ENCODE measurements at places on chromosomes 7 and 10. TPM values are rescaled to one million over a fixed set of nuclear protein-coding genes. Genes with fewer than 3 reads are reported as not detected.

Gene OR2A14
- total RNA-seq = not detected

Gene AKR1C8
- 1.3 TPM for total RNA-seq

Gene FKBP6
- not detected for total RNA-seq

Gene ZNF248
- 6.8 TPM for total RNA-seq

Gene ENTPD1
- 25.4 TPM for total RNA-seq

DNA sequence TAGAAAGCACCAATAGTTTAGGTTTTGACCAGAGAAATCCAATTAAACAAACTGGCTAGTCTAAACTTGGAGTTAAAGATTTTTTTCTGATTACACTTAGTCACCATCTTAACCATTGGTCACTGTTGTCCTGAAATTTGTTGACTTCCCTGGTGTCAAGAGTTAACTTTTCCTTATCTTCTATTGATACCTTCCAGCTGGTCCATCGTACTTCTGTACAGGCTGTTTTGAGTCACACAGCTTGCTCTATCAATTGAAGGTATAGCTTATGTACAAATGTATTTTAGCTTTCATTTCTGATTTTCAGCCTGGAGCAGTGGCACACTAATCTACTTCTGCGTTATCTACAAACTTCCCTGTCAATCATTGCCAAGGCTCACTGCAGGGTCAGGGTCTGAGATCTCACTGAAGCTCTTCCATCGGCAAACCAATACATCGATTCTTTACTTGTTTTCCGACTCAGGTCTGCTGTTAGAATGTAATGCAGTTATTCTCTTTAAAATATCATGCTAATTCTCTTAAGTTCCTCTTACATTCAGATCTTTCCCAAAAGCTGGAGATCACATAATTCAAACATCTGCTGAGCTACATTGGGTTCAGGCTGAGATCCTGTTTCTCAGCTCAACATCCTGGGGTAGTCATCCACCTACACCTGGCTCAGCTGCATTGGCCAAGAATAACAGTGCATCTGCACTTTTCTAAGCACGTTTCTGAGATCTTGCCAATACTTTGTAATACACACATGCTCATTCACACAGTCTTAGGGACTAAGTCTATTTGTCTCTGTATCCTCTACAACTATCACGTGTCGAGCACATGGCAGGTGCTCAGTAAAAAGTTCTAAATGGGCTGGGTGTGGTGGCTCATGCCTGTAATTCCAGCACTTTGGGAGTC lies 11.3 kb downstream of the MRPS33 start:
- no peak for DNase-seq

DNA sequence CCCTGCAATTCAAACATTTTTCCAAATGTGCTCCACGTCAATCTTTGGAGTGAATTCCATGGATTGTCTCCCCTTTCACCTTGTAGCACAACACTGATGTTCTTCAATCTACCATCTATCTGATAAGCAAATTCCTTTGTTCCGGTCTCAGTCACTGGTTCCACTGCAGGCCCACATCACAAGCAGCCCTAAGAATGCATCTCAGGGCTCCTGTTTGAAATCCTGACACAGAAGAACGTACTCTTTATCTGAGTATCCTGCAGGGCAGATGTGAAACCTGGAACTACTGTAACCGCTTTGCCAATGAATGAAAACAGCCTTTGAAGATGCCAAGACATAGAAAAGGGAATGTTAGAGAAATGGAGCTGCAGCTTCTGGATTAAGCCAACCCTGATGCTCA lies 62.9 kb upstream of the FAM133B start:
- no peak for DNase-seq

DNA sequence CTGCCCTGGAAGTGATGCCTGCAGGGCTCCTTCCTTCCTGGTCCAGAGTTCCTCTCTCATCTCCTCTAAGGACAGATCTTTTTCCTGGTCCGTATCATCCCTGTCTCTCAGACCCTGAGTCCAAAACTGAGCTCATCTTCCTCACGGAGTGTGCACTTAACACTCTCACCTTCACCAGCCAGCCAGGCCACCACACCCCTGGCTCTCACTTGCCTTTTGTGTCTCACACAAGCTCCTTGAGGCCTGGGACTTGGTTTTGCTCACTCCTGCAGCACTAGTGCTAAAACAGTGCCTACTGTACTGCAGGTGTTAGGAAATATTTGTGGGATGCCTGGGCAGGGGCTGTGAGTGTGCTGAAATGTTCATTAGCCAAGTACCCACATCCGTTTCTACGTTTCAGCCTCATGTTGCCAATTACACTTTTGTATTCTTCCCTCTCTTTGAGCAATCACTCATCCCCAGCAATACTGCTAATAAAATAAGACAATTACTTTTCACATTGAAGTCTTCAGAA lies 21.4 kb upstream of the PARP12 start:
- DNase-seq = no peak

GRCh38 chr7:82697897-82698296 lies 254.3 kb upstream of the CACNA2D1 start:
- no peak for DNase-seq

DNA sequence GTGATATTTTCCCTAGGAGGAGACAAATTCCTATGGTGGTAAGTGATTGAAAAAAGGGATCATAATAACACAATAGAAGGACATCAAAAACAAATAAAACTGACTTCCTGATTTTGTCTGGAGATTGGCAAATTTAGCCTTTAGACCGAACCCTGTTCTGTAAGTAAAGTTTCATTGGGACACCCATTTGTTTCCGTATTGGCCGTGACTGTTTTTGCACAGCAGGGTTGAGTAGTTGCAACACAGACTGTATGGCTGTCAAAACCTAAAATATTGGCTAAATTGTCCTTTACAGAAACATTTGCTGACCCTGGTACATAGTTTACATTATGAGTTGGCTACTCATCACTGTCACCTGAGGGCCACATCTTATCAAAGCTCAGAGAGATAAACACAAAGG lies 168.6 kb downstream of the PRKCQ start:
- no peak for DNase-seq

- DNase-seq = no peak
These were observed 157.5 kb upstream of the PLXDC2 start for GRCh38 chr10:19658622-19659233.

DNA sequence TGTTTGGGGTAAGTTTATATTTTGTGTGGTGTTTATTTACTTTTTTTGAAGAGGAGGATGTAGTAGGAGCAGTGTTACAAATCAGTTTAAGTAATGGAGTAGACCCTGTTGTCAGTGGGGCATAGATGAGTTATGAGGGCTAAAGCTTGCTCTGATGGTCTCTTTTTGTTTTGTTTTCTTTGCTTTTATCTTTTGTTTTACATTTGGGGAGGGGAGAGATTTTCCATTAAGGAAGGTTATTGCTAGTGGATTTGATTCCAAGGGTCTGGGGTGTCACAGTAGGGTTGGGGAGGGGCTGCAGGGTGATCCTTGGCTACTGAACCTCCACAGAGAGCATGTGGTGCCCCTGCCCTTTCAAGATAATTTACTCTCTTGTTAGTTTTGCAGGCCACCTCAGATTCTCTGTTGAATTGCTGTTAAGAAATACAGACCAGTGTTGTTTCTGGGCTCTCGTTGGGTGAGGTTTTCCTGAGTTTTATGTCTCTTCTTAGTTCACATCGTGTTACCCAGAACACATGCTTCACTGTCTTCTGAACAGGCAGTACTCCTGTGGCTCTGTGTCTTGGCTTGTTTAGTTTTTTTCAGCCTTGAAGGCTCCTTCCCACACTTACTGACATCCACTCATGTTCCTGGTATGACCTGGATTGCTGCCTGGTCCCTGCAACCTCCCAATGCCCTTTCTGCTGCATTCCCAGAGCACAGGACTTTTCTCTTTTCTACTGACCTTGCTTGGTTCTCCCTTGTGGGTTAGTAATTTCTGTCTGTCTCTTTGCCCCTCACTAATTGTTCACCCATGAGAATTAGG lies 4.2 kb downstream of the KIFBP start:
- DNase-seq = no peak

DNA sequence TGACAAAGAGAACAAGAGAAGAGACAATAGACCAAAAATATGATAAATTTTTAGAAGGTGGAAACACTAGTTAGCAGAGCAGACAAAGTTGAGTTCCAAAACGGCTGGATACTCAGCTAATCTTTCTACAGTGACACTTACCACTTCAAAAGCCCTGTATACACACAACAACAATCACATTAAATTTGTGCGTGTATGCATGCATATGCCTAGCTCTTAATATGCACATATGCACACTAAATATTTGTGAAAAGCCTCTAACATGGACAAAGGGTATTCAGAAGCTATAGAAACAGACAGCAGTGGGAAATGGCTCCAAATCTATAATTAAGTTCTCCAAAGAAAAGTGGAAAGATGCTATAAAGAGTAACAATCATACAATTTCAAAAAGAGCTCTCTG lies 476.4 kb downstream of the HTR7 start:
- DNase-seq = no peak

DNA sequence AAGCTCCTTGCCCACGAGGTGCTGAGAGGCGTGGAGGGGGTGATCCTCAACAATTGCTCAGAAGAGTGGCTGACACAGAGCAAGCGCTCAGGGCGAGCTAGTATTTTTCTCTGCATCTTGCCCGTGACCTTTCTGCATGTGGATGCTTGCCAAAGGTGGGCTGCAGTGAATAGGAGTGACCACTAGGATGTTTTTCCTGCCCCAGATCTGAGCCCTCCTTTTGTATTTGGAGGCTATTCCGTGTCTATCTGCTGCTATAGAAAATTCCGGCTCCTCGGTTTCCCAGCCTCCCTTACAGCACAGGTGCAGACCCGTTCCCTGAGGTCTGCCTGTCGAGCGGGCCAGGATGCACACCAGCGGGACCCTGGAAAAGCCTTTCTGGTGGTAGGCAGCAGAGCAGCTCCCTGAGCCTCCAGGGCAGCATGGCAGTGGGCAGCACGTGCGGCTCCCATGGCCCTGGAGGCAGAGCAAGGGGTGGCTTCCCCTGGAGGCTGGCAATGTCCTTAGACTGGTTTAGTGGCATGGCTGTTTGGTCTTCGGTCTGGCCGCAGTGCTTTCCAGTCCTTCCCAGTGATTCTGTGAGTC lies 145.1 kb upstream of the PCBD1 start:
- DNase-seq = no peak

- DNase-seq = no peak
These were observed 91.8 kb downstream of the PTPRN2 start for GRCh38 chr7:158495786-158496185.

DNA sequence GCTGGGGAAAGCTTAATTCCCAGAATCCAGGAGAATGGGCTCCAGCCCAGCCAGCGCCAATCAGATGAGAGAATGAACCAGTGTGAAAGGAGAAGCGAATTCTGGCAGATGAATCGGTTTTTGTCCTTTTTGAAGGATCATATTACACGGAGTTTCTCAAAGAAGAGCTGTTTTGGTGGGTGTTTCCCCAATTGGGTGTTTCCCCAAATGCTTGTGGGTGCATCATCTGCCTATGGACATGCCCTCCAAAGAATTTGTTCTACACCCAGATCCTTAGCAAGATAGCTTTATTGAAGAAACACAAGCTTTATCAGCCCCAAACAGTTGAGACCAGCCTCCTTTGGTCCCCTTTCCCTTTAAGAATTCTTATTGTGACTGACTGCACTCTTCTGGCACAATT lies 186.5 kb upstream of the GPR26 start:
- DNase-seq = no peak

DNA sequence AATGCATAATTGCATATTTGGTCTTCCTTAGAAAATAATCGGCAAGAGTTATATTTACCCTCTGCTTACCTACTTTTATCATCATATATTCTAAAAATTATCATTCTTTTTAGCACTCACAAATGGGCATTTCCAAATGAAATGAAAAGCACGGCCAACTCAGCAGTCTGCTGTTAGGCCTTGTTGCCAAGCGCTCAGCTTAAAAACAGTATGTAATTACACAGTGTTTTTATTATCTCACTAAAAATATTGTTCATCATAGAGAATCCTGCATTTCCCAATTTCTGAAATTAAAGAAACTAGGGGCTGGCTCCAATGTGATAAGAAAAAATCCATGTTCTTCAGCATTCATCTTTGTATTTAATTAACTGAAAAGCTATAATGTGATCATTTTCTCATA lies 391.7 kb upstream of the ADARB2 start:
- no peak for DNase-seq

DNA sequence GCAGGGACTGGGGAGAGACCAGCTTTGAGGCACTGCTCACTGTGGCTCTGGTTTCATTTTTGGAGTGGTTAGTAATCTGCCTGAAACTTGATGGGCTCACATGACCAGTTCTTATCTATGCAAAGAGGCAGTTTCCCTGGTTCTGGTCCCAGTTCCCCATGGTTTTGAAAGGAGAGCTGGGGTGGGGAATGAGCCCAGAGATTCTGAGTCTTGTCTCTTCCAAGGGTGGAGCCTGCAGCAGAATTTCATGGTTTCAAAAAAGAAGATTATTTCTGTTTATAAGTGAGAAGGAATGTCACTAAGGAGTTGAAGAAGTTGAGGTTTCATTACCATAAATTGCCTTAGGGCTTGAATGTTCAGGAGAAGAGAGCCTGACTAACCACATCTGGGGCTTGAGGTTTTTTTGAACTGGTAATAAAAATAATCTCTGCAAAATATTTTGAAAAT lies 190.2 kb upstream of the HABP2 start:
- DNase-seq = no peak

GRCh38 chr7:27362026-27362425 lies 119.4 kb downstream of the EVX1 start:
- no peak for DNase-seq

DNA sequence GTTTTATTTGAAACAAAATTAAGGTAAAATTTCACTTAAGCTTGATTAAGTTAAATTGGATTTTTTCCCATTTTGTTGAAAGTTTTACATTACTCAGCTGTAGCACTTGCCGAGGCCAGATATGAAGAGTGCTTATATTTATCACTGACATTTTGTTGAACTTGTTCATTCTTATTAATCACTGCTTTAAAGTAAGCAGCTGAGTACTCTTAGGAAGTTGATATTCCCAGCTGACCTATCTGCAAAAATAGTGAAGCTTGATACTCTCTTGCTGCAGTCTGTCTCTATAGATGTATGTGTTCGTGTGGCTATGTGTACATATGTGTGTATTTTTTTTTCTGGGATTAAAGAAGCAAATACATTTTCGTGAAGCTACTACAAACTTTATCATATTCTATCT lies 150.0 kb downstream of the SKAP2 start:
- no peak for DNase-seq

- no peak for DNase-seq
These were observed 120.1 kb upstream of the AGK start for GRCh38 chr7:141431140-141431479.
